ENCODE measurements at places on chromosomes 16 and 17. TPM values are rescaled to one million over a fixed set of nuclear protein-coding genes. Genes with fewer than 3 reads are reported as not detected.
A peak's percentile ranks its signal among the peaks of the same experiment; 100 is the strongest.

MT1F gene
- total RNA-seq, result not detected

C17orf78 gene
- not detected for total RNA-seq

NOL11 gene
- total RNA-seq, result 37.0 TPM

NHERF1 gene
- 17.2 TPM for total RNA-seq

PRAC2 gene
- not detected for total RNA-seq

HAPSTR1 gene
- 68.6 TPM for total RNA-seq

TRPV3 gene
- total RNA-seq, result 0.15 TPM

CIBAR2 gene
- not detected for total RNA-seq

SERPINF2 gene
- total RNA-seq, result not detected

AMZ2 gene
- total RNA-seq, result 112 TPM

TPPP3 gene
- total RNA-seq, result not detected

ACSM3 gene
- not detected for total RNA-seq

CD300H gene
- total RNA-seq, result not detected

MT1M gene
- total RNA-seq, result not detected

RHBDF1 gene
- total RNA-seq, result 57.0 TPM

TPSG1 gene
- total RNA-seq, result not detected

- peak overlapping the region; percentile 60 for H3K4me3 ChIP-seq
- peak; percentile 97 for DNase-seq
- H3K27ac ChIP-seq, result peak overlapping the region; percentile 91
- peaks cover 6% of the 10 kb centered on the region for H3K36me3 ChIP-seq
- no peaks in the 10 kb centered on the region for H3K27me3 ChIP-seq
Measured at GRCh38 chr17:50638966-50639713, 4.5 kb downstream of the ABCC3 start.

DNA sequence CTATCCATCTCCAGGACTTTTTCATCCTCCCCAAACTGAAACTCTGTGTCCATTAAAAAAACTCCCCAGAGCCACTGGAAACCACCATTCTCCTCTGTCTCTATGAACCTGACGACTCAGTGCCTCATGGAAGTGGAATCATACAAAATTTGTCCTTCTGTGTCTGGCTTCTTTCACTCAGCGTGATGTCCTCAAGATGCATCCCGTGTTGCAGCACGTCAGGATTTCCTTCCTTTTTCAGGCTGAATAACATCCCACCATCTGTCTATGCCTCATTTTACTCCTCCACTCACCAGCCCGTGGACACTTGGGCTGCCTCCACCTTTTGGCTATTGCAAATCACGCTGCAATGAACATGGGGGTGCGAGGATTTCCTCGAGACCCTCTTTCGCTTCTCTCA, 12.6 kb upstream of the ALDH3A1 start:
- no peak overlapping the region for H3K27ac ChIP-seq
- peaks cover 5% of the 10 kb centered on the region for H3K4me1 ChIP-seq
- H3K4me3 ChIP-seq, result no peak overlapping the region

DNA sequence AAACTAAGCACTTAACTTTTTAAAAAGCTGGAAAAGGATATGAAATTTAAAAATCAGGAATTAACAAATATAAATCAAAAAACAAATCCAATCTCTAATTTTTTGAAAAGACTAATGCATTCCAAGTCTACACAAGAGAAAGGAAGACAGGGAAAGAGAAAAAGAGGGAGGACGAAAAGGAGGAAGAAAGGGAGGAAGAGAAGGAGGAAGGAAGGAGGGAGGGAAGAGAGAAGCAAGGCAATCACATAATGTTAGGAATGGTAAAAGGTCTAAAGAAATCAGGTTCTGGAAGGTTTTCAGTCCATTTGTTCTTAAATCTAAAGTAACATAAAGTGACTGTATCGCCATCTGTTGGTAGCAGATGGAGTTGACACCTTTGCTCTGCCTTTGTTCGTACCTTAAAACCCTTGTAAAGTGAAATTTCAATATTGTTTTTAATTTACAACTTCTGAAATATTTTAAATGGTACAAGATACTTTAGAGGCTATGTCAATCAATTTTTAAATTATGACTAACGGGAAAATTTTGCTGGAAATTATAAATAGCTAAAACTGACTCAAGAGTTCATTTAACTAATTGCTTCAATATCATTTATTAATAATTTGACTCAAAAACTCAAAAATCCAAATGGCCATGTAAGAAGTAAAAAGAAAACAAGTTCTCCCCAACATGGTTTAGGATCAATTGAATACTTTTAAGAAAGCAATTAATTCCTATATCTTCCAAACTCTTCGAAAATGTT, 20.4 kb upstream of the CDYL2 start:
- peaks cover 6% of the 10 kb centered on the region for H3K27me3 ChIP-seq
- no peak overlapping the region for H3K4me3 ChIP-seq
- no peaks in the 10 kb centered on the region for H3K36me3 ChIP-seq
- H3K27ac ChIP-seq, result no peak overlapping the region
- peak; percentile 45 for DNase-seq

- H3K27ac ChIP-seq, result peak overlapping the region; percentile 38
- no peaks in the 10 kb centered on the region for H3K36me3 ChIP-seq
- DNase-seq, result peak; percentile 68
- no peaks in the 10 kb centered on the region for H3K4me1 ChIP-seq
Measured at GRCh38 chr17:81523402-81524038, 4.7 kb upstream of the FSCN2 start.

DNA sequence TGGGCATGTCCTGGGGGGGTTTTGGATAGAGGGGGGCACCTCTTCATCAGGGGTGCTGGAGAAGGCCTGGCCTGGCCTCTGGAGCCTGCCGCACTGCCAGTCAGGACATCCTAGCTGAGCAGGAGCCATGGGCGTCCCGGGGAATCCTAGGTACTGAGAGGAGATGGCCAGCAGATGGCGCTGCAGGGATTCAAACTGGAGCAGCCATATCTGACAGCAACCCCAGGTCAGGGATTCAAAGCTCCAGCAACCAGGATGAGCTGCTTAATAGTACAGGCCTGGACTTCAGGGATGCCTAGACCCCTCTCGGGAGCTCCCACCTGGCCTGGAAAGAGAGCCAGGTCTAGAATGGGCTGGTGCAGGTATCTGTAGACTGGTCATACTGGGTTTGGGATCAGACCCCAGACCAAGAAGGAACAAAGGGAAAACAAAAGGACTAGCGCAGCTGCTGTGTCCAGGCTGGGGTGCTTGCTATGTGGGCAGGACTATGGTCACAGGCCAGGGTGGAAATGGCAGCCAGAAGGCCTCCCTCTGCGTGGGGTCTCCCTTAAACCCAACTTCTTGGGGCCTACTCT, 306.9 kb upstream of the RBFOX1 start:
- H3K4me3 ChIP-seq, result no peak overlapping the region
- DNase-seq, result no peak
- H3K27ac ChIP-seq, result no peak overlapping the region
- H3K27me3 ChIP-seq, result no peaks in the 10 kb centered on the region
- H3K36me3 ChIP-seq, result no peaks in the 10 kb centered on the region
- H3K4me1 ChIP-seq, result no peaks in the 10 kb centered on the region

DNA sequence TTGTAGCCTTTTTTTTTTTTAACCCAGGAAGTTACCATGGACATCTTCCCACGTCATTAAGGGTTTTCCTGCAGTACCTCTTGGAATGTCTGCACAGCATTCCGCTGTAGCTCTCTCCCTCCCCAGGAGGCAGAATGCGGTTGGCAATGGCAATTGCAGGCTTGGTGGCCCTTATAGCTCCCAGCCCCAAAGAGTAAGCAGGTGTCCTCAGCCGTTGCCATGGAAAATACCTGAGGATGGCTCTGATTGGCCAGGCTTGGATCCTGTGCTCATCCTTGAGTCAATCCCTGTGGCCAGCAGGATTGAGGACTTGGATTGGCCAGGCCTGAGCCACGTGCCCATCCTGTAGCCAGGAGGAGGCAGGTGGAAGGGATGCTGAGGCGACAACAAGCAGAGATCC, 15.5 kb upstream of the TIMP2 start:
- H3K27me3 ChIP-seq, result peaks cover 2% of the 10 kb centered on the region
- H3K27ac ChIP-seq, result no peak overlapping the region
- H3K4me1 ChIP-seq, result peaks cover 14% of the 10 kb centered on the region
- H3K4me3 ChIP-seq, result no peak overlapping the region
- no peak for DNase-seq
- H3K36me3 ChIP-seq, result no peaks in the 10 kb centered on the region

DNA sequence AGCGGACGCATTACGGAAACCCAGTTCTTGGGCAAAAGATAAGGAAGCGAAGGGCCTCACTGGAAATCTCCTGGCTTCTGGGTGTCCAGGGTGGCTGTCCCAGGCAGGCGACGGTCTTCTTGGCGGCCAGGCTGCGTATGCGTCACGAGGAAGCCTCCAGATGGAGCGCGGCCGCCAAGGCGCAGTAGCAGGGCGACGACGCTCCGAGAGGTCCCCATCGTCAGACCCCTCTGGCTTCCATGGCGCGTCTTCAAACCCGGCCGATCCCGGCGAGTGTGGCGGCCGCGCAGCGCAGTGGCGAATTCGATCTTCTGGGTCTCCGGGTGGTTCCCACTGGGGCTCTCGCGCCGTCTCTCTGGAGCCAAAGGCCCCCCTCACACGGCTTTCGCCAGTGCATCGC, 13.8 kb upstream of the ANKRD40CL start:
- H3K36me3 ChIP-seq, result no peaks in the 10 kb centered on the region
- H3K4me3 ChIP-seq, result peak overlapping the region; percentile 69
- H3K4me1 ChIP-seq, result peaks cover 22% of the 10 kb centered on the region

- DNase-seq, result no peak
- H3K27ac ChIP-seq, result peak overlapping the region; percentile 16
- no peak overlapping the region for H3K4me3 ChIP-seq
Measured at GRCh38 chr16:68079626-68080344, 5.4 kb upstream of the NFATC3 start.

DNA sequence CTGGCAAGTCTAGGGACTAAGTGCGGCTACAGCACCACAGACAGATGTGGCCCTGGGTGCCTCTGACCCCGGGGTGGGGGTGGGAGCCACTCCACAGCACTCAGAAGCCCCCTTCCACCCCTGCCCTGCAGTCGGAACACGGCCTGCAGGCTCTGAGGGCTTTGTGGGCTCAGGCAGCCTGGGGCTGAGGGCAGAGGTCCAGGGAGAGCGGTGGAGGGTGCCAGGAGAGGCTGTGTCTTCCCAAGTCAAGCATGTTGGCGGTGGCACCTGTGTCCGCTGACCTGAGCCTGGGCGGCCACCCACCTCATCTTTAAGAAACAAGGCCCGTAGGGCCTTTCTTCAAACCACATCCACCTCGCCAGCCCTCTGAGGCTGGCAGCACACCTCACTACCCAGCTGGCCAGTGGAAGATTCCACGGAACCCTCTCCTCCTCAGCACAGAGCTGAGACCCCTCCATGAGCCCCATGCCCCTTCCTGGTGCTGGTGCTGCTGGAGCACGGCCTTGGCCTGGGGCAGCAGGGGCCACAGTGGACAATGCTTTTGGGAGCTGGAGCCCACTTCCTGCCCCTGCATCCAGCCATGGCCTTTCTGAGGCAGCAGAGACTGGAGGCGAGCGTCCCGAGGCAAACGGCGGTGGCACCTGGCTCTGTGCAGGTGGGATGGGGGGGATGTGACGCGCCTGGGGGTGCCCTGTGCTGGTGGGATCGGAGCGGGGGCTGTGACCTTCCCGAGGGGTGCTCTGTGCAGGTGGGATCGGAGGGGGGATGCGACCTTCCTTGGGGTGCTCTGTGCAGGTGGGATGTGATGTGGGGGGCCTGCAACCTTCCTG, 77.8 kb downstream of the ZNF778 start:
- H3K4me3 ChIP-seq, result no peak overlapping the region
- peaks cover 13% of the 10 kb centered on the region for H3K4me1 ChIP-seq
- H3K27me3 ChIP-seq, result peaks cover 12% of the 10 kb centered on the region

GRCh38 chr17:69448431-69449102, 34.1 kb downstream of the MAP2K6 start:
- no peak overlapping the region for H3K4me3 ChIP-seq
- DNase-seq, result no peak
- no peaks in the 10 kb centered on the region for H3K4me1 ChIP-seq
- H3K36me3 ChIP-seq, result peaks cover 5% of the 10 kb centered on the region
- H3K27ac ChIP-seq, result no peak overlapping the region
- H3K27me3 ChIP-seq, result peaks cover 1% of the 10 kb centered on the region

GRCh38 chr16:85090873-85091521, 21.3 kb downstream of the CIBAR2 start:
- H3K4me1 ChIP-seq, result peaks cover 13% of the 10 kb centered on the region
- no peaks in the 10 kb centered on the region for H3K36me3 ChIP-seq
- H3K27ac ChIP-seq, result no peak overlapping the region
- H3K27me3 ChIP-seq, result peaks cover 16% of the 10 kb centered on the region
- H3K4me3 ChIP-seq, result no peak overlapping the region

- peaks cover 54% of the 10 kb centered on the region for H3K36me3 ChIP-seq
- peak overlapping the region; percentile 59 for H3K4me3 ChIP-seq
- H3K27me3 ChIP-seq, result no peaks in the 10 kb centered on the region
- H3K4me1 ChIP-seq, result peaks cover 65% of the 10 kb centered on the region
- peak; percentile 82 for DNase-seq
- peak overlapping the region; percentile 89 for H3K27ac ChIP-seq
Measured at GRCh38 chr17:62565817-62566216, 61.7 kb upstream of the MRC2 start.

GRCh38 chr16:11356573-11357331, 11.5 kb downstream of the RMI2 start:
- peaks cover 3% of the 10 kb centered on the region for H3K27me3 ChIP-seq
- H3K4me1 ChIP-seq, result peaks cover 74% of the 10 kb centered on the region
- peaks cover 13% of the 10 kb centered on the region for H3K36me3 ChIP-seq
- peak; percentile 36 for DNase-seq
- peak overlapping the region; percentile 84 for H3K27ac ChIP-seq

DNA sequence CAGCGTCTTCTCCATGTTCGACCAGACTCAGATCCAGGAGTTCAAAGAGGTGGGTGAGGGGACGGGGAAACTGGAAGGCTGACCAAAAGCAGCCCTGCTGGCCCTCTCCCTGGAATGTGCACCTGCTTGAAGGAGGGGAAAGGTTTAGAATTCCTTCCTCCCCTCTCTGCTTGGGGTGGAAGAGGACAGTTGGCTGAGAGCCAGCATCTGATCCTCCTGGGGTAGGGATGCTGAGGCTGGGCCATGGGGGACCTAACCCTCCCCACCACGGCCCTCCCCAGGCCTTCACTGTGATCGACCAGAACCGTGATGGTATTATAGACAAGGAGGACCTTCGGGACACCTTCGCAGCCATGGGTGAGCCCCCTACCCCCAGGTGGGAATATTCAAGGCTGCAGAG, 1.3 kb downstream of the MYL11 start:
- peaks cover 35% of the 10 kb centered on the region for H3K4me1 ChIP-seq
- DNase-seq, result no peak
- no peak overlapping the region for H3K27ac ChIP-seq
- no peak overlapping the region for H3K4me3 ChIP-seq

DNA sequence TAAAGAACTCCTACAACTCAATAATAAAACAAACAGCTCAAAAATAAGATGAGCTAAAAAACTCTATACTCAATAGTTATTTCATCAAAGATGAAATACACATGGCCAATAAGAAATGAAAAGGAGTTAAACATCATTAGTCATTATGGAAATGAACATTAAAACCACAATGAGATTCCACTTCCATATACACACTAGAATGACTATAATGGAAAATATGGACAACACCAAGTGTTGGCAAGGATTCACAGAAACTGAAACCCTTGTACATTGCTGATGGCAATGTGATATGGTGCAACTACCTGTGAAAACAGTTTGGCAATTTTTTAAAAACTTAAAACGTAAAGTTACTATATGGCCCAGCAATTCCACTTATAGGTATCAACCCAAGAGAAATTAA, 91.4 kb downstream of the GRIN2A start:
- peaks cover 4% of the 10 kb centered on the region for H3K27me3 ChIP-seq
- peak overlapping the region; percentile 59 for H3K27ac ChIP-seq
- peaks cover 50% of the 10 kb centered on the region for H3K4me1 ChIP-seq
- peaks cover 18% of the 10 kb centered on the region for H3K36me3 ChIP-seq
